ENCODE measurements at places on chromosomes 3 and 15. TPM values are rescaled to one million over a fixed set of nuclear protein-coding genes. Genes with fewer than 3 reads are reported as not detected.

GRCh38 chr3:187789872-187790271, 44.6 kb upstream of the BCL6 start:
- DNase-seq: no peak

DNA sequence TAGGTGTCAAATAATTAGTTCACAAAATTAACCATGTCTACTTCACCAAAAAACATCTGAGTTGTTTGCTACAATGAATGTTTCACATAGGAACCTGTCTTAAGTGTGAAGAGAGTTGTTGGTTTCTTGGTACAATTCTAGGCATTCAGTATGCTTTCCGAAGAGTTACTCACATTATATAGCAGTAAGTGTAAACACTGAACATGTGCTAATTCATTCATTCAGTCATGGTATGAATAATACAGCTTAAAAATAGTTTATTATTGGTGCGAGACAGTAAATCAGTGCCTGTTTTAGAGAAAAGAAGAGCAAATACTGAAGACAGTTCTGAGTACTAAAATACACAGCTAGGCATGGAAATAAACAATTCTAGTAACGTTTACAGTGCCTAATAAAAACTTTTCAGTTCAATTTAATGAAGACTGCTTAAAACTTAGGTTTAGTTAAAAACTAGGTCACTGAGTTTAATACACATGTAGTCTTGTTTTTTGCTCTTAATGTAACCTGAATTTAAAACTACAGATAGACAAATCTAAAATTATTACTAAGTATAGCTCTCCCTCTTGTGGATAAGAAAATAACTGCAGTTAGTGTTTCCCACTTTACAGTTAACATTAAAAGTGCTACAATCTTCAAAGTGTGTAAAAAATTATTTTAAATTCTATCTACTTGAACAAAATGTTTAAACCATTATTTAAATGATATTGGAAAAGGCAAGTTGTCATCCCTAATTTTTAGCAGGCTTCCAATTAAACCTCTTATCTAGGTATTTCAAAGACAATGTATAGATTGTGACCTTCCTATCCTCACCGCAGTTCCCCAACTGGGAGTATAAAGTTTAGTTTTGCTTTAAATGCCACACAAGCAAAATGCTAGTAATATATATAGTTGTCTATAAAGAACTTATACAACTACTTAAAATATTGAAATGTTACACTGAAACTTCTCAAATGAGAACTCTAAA, 20.1 kb upstream of the ZCWPW2 start:
- DNase-seq: peak; percentile 21

GRCh38 chr3:196941729-196942225, 551 bp downstream of the NCBP2 start:
- peak; percentile 52 for DNase-seq

DNA sequence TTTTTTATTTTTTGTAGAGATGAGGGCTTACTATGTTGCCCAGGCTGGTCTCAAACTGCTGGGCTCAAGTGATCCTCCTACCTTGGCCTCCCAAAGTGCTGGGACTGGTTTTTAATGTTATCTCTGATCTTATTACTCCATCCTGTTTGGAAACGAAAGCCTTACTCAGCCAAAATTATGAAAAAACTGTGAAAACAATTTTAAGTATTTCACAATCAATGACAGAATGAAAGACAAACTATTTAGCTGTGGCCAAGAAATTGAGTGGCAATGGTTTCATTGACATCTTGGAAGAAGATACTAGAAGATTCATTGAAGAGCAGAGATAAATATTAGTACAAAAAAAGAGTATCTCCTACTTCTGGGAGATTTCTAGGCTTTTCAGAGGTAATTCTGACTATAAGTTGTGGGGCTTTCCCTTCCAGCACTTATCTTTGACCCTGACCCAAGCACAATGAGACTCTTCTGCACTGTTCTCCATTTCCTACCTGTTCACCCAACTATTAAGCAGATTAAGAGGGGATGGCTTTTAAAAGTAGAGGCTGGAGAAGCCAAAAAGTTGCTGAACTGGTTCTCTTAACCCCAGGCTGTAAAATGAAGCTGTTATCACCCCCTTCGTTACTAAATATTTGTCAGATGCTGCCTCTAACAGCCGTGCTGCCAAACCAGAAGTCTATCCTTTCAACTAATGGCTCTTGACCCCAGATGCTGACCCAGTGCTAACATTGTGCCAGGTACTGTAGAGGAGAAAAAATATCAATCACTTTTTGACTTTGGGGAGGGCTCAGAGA, 14.2 kb upstream of the SLC25A36 start:
- DNase-seq: no peak

GRCh38 chr15:55742498-55742926, 440 bp downstream of the PRTG start:
- no peak for DNase-seq

DNA sequence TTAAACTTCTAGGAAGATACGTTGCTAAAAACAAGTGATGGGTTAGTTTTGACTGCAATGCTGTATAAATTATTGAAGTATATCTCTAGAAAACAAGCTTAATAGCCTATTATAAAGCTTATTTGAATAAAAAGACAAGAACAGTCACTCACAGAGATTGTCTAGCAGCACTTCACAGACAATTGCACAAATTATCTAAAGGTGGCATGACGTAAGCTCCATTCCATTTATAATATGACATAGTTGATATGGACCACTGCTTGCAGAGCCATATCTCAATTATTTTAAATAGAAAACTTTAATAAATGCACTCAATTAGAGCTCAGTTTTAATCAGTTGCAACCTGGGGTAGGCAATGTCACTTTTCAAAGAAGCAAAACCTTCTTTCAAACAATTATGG, 319.9 kb upstream of the GBE1 start:
- no peak for DNase-seq

DNA sequence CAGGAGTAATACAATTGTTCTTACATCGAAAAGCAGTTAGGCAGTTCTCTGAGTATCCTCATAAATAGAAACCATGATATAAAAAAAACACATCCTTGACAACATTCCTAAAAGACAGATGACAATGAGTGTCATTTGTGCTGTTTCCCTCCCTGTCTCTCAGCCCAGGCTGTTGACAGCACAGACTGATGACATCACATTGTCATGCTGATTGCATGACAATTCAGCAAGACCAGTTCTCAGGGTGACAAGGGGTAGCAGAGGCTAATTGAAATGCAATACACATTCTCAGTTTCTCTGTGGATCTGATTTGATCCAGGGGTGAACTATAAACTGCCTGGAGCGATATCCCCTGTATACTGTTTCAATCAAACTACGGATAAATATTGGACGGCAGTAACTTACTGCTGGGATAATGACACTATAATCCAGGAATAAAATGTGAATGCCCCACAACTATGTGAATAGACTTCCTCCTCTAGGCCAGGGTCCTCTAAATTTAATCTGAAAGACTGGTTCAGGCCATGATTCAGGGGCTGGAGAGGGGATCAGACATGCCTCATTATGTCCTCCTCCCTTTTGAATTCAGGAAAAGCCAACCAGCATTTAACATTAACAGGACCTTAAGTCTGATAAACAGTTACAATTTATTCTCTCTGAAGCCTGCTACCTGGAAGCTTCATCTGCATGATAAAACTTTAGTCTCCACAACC, 16.7 kb upstream of the EIF1B start:
- DNase-seq: no peak

The DAPK2 gene
- 0.81 TPM for total RNA-seq

DNA sequence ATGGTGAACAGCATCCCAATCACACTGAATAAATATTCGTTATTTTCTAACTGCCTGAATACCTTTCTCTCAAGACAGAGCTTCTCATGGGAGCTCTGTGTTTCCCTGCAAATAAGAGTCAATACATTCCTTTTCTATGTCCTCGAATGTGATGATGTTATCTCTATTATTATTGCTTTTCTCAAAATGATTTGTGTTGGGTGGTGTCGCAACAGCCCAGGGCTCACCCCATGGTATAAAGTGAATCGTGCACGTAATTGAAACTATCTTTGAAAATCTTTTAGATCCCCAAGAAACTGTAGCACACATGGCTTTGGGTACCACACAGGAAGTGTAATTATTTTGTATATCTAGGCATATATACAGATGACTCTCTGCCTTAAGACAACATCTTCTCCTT, 190.6 kb upstream of the LRTM1 start:
- DNase-seq: no peak

All from hematopoietic multipotent progenitor cell (in vitro differentiated cells).